ENCODE measurements at places on chromosomes 13 and 19. TPM values are rescaled to one million over a fixed set of nuclear protein-coding genes. Genes with fewer than 3 reads are reported as not detected.

The GPR12 gene
- not detected for total RNA-seq

The TTYH1 gene
- total RNA-seq, result 2.2 TPM

The PLK5 gene
- total RNA-seq, result not detected

The RXFP2 gene
- not detected for total RNA-seq
